ENCODE measurements at places on chromosomes 2 and 18.

- DNase-seq: no peak
Observed at GRCh38 chr2:162220368-162220767, 22.9 kb downstream of the FAP start.

GRCh38 chr2:68203587-68203986 is 45.9 kb downstream of the PNO1 start:
- no peak for DNase-seq

- no peak for DNase-seq
Observed at GRCh38 chr18:38415811-38416210, 850.2 kb upstream of the CELF4 start.

GRCh38 chr18:31555971-31556747 is 35.5 kb upstream of the TTR start:
- DNase-seq: peak; percentile 12

GRCh38 chr2:25845843-25846505 is 32.3 kb downstream of the ASXL2 start:
- DNase-seq: no peak

DNA sequence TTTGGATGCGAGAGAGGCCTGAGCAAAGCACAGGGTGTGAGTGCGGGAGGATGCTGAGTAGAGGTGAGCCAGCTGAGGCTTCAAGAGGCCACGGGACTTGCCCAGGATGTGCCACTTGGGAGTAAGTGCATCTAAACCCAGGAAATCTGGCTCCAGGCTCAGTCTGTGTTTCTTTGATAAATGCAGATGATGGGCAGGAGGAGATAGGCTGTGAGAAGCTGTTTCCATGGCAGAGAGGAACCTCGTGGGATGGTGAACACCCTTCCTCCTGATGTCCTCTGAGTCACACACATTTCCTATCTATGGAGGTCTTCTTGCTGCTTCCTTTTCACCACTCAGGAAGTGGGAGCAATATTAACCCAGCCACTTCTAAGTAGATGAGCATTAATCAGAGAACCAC is 38.4 kb upstream of the CELF4 start:
- no peak for DNase-seq

GRCh38 chr18:75115514-75115913 is 93.4 kb downstream of the PTGR3 start:
- DNase-seq: no peak

DNA sequence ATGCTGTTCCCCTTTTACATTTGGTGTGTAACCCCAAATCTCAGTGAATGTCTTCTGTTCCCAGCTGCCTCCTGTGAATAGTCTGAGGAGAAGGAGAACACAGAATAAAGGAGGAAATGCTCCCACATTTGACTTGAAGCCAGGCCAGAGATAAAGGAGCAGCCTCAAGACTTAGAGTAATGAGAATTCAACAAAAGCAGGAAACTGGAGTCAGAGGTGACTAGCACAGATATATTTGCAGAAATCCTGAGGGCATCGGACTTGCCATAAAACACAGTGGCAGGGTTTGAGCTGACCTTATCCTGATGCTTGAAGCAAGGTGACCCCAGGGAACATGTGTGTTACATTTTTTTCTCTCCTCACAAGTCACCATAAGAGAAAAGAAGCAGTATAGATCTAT is 291.4 kb upstream of the RND3 start:
- DNase-seq: no peak

DNA sequence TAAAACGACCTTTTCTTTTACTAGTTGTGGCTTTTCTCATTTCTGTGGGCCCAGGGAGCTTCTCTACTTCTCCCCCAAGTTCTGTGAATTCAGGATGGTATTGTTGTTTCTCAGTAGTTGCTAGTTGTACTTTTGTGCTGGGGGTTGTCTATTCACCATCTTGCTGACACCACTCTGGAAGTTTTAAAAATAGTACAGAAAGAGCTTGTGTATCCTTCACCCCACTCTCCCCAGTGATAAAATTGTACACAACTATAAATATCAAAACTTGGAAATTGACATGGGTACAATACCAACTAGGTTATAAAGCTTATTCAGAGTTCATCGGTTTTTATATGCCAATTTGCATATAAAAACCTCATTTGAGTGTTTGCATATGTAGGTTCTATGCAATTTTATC is 45.3 kb upstream of the REEP1 start:
- DNase-seq: no peak

- no peak for DNase-seq
Observed at GRCh38 chr2:144771348-144771747, 251.4 kb upstream of the ZEB2 start.

GRCh38 chr2:71852141-71852711 is 295.4 kb downstream of the CYP26B1 start:
- no peak for DNase-seq

- DNase-seq: no peak
Observed at GRCh38 chr2:238265605-238266004, 22.8 kb downstream of the PER2 start.

DNA sequence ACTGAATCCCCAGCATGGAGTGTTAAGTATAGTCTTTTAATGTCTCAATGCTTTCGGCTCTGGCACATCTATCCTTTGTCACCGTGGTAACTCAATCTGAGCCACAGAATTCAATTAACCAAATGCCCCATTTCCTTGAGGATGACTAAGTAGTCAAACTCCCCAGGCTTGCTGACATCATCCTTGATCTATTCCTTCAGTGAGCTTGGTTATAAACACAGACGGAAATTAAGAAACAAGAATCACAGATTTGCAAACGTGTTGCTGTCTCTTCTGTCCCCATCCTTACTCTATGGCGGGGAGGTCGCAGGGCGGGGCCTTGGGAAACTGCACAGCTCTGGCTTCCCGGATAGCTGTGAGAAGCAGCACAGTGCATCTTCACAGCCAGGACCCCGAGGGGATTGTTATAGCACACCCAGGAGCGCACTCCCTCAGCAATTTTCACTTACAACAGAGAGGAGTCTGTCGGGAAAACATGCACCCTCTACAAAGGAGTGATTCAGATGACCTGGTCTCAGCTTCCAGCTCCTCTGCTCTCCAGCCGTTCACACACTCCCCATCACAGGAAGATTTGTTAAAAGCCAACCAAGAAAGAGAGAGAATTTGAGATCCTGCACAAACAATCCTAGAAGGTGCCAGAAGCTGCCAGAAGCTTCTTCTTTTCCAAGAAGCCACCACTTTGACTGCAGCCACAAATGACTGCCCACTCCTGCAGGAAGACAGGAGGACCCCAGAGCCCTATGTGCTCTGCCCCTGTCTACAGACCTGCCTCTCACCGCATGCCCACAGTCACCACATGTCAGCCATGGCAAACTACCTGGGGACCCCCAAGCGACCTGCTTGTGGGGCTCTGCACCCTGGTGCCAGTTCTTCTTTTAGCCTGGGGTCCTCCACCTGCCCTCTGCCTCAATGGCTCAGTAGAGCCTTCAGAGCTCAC is 44.9 kb upstream of the YWHAQ start:
- peak; percentile 57 for DNase-seq

DNA sequence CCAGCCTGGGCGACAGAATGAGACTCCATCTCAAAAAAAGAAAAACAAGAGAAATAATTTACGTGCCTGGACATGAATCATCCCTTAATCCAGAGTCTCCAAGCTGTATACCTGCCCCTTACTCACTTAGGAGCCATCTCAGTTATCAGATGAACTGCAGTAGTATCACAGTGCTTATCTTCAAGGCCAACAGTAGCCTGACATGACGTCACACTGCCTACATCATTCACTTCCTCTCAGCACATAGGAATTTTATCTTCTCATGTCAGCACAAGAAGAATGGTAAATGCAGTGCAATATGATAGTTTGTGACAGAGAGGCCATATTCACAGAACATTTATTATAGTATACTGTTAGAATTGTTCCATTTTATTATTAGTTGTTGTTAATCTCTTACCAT is 216.6 kb downstream of the SS18 start:
- DNase-seq: no peak

- no peak for DNase-seq
Observed at GRCh38 chr2:44927985-44928482, 13.5 kb upstream of the SIX3 start.

GRCh38 chr18:73728657-73729056 is 419.0 kb downstream of the FBXO15 start:
- DNase-seq: no peak

DNA sequence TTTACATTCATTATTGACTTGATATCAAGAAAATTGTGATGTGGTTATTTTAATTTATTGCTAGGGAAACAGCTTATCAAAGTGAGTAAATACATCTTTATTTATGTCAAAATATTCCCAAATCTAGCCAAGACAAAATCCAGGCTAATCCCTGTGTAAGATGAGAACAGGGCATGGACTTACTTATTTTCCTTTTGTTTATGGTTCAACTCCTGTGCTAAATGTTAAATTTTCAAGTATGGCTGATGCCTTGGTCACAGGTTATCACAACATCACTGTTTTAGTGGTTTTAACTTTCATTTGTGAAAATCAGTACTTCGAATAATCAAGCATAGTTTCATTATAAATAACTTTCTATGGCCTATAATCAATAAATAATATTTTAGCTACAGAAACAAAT is 657.0 kb upstream of the SYT4 start:
- no peak for DNase-seq

DNA sequence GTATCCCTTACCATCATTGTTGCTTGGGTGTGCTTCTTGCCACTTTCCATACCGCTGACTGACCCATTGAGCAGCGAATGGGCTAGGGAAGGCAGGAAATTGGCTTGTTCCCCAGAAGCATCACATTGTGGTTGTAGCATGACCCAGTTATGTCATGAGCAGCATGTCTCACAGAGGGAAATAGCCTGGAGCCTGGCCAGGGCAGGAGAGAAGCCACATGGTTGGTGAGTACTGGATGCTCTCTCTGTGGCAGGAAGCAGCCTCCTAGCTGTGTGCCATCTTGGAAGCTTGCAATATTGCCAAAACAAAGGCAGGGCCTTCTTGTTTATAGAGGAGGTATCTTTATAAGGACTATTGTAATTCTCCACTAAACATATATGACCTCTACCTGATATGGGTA is 482.6 kb downstream of the PIK3C3 start:
- no peak for DNase-seq

DNA sequence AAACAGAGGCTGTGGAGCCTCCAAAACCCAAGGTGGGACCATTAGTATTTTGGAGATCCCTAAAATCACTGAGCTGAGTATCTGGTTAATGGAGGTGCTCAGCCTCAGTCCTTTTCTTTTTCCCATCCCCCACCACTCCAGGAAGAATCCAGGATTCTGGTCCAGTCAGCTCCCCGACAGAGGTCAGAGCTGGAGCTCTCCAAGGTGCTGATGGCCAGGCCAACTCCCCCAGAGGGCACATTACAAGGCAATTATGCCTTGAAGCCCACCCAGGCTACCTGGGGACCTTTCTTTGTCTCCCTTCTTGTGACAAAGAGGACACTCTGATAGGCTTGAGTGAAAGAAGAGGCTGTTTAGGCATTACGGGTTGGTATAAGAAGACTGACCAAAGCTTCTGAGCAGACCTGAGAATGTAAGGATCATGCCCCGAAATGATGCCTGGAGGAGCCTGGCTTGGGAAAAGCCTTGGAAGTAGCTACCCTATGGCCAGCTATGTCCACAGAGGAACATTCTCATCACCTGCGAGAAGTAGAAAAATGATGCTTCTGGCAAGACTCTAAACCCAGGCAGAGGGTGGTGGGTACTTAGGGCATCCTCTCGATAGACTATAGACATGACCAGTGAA is 102.5 kb upstream of the LDAH start:
- DNase-seq: no peak

DNA sequence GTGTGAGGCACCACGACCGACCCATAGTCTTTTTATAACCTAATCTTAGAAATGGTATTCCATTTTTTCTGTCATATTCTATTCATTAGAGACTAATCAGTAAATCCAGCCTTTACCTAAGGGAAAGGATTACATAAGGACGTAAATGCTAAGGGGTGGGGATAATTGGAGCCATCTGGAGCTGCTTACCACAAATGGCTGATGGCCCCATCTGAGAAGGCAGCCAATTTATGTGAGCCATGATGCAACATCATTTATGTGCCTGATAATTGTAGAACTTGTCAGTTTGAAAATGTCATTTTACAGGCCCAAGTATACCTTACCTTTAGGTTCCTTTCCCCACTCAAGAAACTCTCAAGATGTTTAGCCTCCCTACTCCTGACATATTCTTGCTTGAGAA is 44.0 kb downstream of the ARHGEF33 start:
- no peak for DNase-seq

GRCh38 chr2:118380915-118381653 is 292.8 kb downstream of the INSIG2 start:
- no peak for DNase-seq

- DNase-seq: no peak
Observed at GRCh38 chr2:218582076-218582475, 13.4 kb downstream of the CNOT9 start.

- no peak for DNase-seq
Observed at GRCh38 chr2:203361922-203362321, 33.7 kb downstream of the ABI2 start.

DNA sequence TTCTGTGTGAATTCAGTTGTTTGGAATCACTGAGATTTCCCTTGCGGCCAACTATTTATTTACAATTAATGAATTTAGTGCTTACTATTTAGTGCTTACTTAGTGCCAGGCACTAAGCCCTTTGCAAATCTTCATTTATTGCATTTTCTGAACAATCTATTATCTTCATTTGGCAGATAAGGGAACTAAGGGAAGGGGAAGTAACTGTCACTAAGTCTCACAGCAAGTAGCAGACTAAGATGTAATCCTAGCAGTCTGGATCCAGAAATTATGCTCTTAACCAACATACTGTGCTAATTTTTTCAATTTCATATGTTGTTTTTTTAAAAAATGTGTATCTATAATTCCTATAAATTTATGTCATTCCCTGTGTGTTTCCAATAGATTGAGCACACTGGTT is 214.4 kb upstream of the EPC2 start:
- DNase-seq: no peak

DNA sequence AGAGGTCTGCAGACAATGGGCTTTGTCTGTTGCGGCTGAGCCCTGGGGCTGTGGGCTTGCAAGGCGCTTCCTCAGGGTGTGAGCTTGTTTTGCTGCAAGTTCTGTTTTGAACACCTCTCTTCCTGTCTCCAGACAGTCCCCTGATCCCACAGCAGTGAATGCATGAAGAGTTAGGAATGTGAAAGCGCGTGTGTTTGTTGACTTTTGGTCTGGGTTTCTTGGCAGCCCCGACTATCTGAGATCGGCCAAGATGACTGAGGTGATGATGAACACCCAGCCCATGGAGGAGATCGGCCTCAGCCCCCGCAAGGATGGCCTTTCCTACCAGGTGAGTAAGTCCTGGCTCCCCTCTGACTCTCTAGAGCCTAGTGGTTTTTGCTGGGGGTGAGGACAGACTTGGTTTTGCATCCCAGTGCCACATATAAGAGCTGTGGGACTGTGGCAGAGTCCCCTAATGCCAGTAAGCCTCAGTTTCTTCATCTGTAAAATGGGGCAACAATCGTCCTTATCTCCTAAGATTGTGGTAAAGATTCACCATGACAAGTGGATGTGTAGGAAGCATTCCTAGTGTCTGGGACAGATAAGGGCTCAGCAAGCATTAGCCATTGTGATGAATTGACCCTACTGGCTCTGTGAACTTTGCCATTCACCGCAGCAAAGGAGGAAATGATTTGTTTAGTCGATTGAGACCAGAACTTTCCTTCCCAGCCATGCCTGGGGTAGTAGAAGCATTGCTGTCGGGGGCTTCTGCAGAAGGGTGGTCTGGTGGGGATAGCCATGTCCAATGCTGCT is 3.0 kb downstream of the LBH start:
- DNase-seq: no peak

Data from frontal cortex (tissue), 4 donors.